Heart right ventricle (tissue), 16 donors: ENCODE measurements at places on chromosomes 3 and 15. TPM values are rescaled to one million over a fixed set of nuclear protein-coding genes. Genes with fewer than 3 reads are reported as not detected.

The ST3GAL6 gene
- 63.0 TPM for total RNA-seq

- no peaks in the 10 kb centered on the region for H3K27me3 ChIP-seq
- H3K27ac ChIP-seq: no peak overlapping the region
Measured at GRCh38 chr3:143358155-143358792, 238.7 kb downstream of the CHST2 start.

GRCh38 chr3:25826510-25826909, 36.6 kb downstream of the OXSM start:
- H3K27ac ChIP-seq: no peak overlapping the region
- no peaks in the 10 kb centered on the region for H3K27me3 ChIP-seq
- H3K36me3 ChIP-seq: no peaks in the 10 kb centered on the region
- H3K4me3 ChIP-seq: no peak overlapping the region
- H3K4me1 ChIP-seq: no peaks in the 10 kb centered on the region

DNA sequence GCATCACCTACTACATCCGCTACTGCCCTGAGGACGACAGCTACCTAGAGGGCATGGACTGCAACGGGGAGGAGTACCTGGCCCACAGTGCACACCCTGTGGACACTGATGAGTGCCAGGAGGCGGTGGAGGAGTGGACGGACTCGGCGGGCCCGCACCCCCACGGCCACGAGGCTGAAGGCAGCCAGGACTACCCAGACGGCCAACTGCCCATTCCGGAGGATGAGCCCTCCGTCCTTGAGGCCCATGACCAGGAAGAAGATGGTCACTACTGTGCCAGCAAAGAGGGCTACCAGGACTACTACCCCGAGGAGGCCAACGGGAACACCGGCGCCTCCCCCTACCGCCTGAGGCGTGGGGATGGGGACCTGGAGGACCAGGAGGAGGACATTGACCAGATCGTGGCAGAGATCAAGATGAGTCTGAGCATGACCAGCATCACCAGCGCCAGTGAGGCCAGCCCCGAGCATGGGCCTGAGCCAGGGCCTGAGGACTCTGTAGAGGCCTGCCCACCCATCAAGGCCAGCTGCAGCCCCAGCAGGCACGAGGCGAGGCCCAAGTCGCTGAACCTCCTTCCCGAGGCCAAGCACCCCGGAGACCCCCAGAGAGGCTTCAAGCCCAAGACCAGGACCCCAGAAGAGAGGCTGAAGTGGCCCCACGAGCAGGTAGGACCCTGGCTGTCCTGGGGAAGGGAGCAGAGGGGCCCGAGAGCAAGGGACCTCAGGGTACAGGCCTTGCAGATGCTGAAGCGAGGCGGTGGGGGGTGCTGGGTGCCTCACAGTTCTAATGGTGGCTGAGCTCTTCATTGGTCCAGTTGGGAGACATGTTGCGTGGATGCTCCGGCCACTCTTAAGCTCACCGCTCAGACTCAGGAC, 168.6 kb downstream of the APBA2 start:
- H3K4me1 ChIP-seq: no peaks in the 10 kb centered on the region
- H3K27me3 ChIP-seq: no peaks in the 10 kb centered on the region

DNA sequence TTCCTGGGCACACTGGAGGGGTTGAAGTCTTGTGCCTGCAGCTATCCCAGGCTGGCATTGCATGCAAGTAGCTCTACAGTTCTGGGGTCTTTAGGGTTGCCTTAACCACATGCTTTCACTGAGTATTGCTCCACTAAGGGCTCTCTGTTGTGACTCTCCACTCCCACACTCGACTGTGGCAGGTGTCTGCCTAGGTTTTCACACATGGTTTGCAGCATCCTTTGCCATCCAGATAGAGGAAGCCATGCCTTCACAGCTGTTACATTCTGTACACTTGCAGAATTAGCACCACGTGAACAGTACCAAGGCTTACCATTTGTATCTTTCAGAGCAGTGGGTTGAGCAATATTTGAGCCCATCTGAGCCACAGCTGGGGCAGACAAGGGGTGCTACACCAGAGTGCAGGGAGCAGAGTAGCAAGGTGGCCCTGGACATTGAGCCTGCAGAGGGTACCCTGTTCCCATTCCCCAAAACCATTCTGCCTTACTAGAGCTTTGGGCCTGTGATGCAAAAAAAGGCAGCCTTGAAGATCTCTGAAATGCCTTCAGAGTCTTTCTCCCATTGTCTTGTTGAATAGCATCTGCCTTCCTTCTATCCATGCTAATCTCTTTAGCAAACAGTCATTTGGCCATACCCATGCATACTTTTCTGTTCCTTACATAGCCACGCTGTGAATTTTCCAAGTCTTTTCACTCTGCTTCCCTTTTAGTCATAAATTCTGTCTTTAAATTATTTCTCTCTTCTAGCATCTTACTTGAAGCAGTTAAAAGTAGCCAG, 95.2 kb upstream of the PLCL2 start:
- peaks cover 8% of the 10 kb centered on the region for H3K4me1 ChIP-seq
- no peak overlapping the region for H3K4me3 ChIP-seq
- H3K27me3 ChIP-seq: no peaks in the 10 kb centered on the region
- H3K36me3 ChIP-seq: no peaks in the 10 kb centered on the region
- no peak for DNase-seq

DNA sequence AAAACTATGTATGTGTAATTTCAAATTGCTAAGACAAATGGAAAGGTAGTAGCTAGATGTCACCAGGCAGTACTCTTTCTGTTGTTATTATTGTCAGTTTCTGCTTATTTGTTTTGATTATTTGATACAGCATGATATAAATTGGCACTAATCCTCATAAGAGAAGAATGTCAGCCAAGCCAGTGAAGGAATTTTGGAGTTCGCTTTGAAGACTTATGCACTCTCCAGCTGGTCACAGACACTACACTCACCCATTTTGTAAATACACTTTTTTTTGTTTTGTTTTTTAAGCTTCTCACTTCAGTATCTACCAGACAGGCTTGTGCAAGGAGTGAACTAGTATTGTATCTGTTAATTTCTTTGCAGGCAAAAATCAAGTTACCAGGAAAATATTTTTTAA, 180.2 kb upstream of the TTC14 start:
- no peaks in the 10 kb centered on the region for H3K4me1 ChIP-seq
- H3K27ac ChIP-seq: no peak overlapping the region
- no peaks in the 10 kb centered on the region for H3K36me3 ChIP-seq
- H3K4me3 ChIP-seq: no peak overlapping the region
- no peak for DNase-seq
